ENCODE measurements at places on chromosomes 12 and 14.

GRCh38 chr12:49954863-49955830, 4.6 kb downstream of the AQP2 start:
- no peak for DNase-seq

- DNase-seq = no peak
Observed at GRCh38 chr14:69333791-69334337, 64.2 kb downstream of the ERH start.

DNA sequence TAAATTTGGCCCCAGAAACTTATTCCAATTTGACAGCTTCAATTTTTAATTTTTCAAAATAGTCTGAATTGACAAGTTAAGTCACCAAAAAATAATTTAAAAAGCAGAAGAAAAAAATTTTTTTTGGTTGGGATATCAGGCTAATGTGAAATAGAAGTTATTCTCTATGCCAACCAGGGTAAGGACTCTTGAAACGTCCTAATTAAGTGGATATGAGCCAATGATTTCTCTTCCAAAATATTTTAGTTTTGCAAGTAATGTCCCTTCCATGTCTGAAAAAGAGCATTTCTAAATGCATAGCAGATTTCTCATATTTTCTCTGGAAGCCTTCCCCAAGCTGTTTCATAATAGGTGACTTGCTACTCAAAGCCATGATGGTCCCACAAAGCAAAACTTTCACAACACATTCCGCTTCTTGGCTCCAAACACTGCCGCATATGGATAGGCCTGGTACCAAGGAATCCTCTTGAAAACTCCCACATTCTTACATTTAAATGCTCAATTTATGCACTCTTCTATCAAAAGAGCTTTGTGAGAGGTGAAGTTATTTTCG, 65.1 kb downstream of the SIX6 start:
- DNase-seq = no peak

GRCh38 chr12:123659996-123660727, 10.8 kb upstream of the TCTN2 start:
- no peak for DNase-seq

DNA sequence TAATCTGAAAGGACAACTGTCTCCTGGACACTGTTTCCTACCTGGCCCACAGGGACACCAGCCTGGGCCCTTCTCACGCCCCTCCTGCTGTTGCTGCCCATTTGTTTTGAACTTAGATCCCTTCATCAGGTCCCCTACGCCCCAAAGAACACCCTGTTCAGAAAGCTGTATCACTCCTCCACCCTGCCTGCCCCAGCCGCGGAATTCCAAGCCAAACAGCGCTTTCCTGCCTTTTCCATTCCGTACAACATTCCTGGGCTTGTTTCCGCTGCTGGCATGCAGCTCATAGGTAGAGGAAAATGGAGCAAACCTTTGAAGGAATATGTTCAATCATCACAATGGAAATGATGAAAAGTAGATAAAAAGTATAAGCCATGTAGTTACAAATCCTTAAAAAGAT, 12.8 kb upstream of the GSG1 start:
- DNase-seq = no peak

DNA sequence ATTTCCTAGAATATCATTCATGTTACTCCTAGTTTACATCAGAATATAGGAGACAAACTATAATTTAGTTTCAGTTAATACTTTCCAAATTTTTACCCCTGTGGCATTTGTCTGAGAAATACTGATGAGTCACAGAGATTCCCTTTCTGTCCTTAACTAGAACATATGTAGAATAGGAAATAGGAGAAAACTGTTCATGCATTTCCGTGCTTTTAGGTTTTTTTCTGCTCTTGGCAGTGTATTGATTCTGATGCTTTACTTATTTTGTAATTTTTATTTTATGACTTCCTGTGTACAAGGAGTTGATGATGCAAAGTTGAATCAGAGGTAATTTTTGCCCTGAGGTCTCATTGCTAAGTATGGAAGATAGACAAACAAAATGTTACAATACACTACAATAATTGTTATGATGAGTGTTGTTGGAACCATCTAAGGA, 23.0 kb downstream of the MNAT1 start:
- no peak for DNase-seq

DNA sequence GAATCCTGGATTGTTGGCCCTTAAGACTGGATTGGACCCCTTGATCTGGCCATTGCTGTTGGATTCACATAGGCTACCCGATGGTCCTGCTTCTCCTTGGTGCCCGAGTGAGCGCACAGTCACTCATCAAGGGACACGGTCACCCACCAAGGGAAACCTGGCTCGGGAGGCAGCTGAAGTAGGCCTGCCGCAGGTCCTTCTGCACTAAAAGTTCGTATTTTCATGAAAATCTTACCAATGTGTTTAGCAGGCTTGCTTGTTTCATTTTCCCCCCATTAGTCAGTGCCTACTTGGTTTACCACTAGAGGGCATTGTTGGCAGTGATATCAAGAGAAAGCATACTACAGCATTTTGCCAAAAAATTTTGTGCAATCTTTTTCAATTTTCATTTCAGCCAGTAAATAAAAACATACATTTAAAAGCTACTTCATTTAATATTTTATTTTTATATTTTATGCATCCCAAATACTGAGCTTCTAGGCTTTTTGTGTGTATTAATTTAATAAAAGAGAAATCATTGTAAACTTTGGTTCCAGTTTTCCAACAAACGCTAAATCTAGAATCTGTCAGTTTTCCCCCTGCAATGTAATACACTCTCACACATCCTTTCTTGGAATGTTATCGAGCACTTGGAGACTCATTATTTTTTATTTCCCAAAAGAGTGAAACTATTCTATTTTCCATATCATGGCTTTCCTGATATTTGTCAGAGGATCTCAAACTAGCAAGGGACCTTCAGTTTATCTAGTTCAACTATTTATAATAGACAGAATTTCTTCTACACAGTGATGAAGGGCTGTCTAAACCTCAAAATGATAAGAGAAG, 116.7 kb downstream of the LMNTD1 start:
- DNase-seq = peak; percentile 4

DNA sequence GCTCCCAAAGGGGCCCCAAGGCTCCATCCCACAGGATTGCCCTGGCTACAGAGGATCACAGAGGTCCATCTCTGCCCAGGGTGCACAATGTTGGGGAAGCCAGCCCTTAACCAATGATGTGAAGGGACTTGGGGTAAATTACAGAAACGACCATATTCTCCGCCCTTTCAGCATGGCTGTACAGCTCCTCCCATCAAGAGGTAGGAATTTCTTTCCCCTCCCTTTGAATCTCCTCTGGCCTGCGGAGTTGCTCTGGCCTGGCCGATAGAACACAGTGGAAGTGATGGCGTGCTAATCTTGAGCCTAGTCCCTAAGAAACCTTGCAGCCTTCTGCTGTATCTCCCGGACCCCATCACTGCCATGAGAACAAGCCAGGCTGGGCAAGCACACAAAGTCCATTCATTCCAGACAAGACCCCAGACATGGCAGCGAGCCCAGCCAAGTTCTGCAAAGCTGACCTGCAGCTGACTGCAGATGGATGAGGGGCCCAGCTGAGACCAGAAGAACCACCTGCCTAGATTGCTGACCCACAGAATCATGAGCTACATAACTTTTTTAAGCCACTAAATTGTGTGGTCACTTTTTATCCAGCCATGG, 6.9 kb upstream of the IFI27 start:
- no peak for DNase-seq

GRCh38 chr12:56080556-56081138, 682 bp downstream of the ERBB3 start:
- DNase-seq = no peak

- no peak for DNase-seq
Observed at GRCh38 chr14:105047283-105048016, 17.8 kb downstream of the GPR132 start.

DNA sequence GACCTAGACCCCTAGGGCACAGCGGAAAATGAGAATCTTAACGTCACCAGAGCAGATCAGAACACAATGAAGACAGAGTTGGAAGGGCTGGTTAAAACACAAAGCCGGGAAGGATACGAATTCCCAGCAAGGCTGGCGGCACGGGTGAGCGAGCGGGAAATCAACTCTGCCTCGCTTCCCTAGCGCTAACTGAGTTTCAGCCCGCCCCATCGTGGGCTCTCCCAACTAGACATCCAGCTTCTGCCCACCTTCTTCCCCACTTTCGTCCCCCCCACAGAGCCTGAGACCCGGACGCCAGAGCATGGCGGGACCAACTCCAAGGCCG, 377 bp downstream of the CCNT1 start:
- no peak for DNase-seq

DNA sequence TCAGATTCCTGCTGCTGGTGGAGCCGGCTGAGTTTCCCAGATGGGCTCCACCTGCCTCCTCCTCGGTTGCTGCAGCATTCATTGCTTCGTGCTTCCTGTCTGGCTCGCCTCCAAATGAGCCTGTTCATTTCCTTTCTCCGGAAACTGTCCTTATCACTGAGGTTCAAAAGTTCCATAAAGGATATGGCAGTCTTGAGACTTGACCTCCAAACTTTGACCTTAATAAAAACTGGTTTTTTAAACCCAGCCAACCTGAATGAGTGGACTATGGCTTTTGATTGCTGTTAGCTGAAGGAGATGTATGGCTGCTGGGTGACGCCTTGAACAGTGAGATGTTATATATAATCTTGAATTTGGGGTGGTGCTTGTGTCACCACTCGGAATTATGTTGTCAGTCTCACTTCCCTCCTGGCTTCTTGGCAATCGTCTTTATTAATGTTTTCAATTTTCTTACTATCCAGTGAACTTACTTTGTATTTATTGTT, 62.7 kb downstream of the RASSF3 start:
- peak; percentile 31 for DNase-seq

GRCh38 chr12:104698871-104699270, 242.1 kb downstream of the CHST11 start:
- DNase-seq = no peak

GRCh38 chr12:65832217-65832616, 7.9 kb downstream of the HMGA2 start:
- no peak for DNase-seq

- no peak for DNase-seq
Observed at GRCh38 chr14:74414403-74415114, 11.5 kb downstream of the SYNDIG1L start.

- no peak for DNase-seq
Observed at GRCh38 chr14:90109858-90110257, 48.1 kb downstream of the KCNK13 start.

DNA sequence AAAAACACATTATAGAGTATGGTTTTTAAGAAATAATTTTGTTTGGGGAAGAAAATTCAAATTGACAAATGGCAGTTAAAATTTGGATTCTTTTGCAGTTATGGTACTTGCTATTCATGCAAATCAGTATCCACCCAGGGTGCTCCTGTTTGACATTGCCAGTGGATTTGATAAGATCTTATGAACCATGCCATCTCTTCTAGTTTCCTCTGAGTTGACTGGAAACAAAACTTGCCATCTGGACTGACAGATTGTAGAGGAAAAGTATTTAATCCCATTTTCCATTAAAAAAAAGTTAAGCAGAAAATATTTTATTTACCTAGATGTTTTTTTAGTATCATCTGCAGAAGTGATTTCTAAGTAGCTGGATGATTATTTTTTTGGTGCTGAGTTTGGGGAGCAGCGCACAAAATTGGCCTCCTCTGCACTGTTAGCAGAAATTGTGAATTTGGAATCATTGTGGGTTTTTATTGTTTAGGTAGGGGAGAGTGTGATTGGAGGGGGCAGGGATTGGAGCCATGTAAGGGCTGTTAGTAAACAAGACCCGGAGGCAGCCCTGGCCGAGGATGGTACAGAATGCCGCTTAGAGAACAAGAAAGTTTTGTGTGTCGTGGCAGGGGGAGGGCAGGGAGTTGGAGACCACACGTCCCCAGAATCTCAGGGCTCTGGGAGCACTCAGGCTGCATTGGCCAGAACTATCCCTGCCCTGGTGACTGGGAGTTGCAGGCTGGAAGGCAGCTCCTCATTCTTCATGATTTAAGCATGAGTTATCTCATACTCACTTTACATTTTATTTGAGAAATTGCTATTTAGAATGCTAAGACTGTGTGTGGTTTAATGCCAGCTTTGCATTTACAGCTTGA, 56.6 kb downstream of the WDR20 start:
- DNase-seq = no peak

DNA sequence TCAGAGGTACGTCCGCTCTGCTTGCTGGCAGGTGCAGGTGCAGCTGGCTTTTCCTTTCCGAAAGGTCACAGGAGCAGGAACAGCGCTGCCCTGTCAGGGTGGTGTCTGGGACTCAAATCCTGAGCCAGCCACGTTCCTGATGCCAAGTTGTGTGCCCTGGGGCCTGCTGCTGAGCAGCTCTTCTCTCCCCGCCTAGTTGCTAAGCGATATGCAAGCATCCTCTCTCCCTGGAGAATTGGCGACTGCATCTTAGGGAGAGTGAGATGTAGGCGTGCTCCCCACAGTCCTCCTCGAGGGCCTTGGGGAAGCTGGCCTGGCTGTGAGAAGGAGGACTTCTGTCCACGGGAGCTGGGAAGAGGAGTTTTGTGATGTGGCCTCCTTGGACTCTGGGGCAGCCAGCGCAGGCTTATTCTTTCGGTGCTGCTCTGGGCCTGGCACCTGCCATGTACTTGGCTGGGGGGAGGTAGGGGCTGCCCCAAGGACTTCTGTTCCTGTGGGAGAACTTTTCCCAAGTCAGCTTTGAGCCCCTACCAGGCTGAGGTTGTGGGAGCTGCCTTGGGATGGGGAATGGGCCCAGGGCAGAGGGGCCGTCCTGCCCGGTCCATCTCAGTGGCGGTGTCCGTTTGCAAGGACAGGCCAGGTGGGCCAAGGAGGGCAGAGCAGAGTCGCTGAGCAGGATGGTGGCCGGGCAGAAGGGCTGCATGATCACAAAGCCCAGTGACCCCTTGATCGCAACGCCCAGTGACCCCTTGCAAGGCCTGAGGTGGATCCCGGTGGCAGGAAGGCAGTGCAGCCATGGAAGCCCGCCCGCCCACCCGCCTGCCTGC, 183.5 kb downstream of the ADGRD1 start:
- DNase-seq = no peak

GRCh38 chr12:24561882-24562770, 386.8 kb downstream of the BCAT1 start:
- no peak for DNase-seq

- no peak for DNase-seq
Observed at GRCh38 chr14:105328678-105329390, 14.3 kb downstream of the PACS2 start.

DNA sequence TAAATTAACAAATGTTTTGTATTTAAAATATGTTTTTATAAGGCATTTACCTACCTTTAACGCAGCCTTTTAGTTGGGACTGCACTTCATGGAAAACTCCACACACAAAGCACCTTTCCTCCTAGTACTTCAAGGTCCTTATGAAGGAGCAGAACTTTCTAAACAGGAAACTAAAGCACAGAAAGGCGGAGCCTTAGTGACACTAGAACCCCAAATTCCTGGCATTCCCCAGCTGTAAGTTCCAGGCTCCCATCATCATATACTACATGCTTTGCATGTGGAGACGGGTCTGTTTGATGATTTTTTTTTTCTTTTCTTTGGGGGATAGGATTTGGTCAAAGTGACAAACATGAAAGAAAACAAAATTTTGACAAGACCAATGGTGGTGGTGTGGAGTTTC, 39.5 kb downstream of the STXBP6 start:
- no peak for DNase-seq

- DNase-seq = no peak
Observed at GRCh38 chr14:42929806-42930480, 1323.3 kb downstream of the LRFN5 start.

GRCh38 chr14:35392103-35392502, 12.4 kb downstream of the NFKBIA start:
- DNase-seq = no peak

- peak; percentile 21 for DNase-seq
Observed at GRCh38 chr12:106248312-106248845, 559 bp upstream of the CKAP4 start.

- no peak for DNase-seq
Observed at GRCh38 chr14:56590535-56590960, 10.9 kb downstream of the TMEM260 start.

- DNase-seq = no peak
Observed at GRCh38 chr12:105967038-105967776, 171.5 kb downstream of the NUAK1 start.

- no peak for DNase-seq
Observed at GRCh38 chr14:34548472-34548981, 9.0 kb upstream of the EAPP start.
